ENCODE measurements at places on chromosomes 4 and X. TPM values are rescaled to one million over a fixed set of nuclear protein-coding genes. Genes with fewer than 3 reads are reported as not detected.

Gene RXFP1
- not detected for total RNA-seq

Gene DCAF12L2
- not detected for total RNA-seq

Gene STAP1
- 45.7 TPM for total RNA-seq

Gene SYP
- total RNA-seq: 1.3 TPM

Gene MTTP
- 0.66 TPM for total RNA-seq

Gene GUCY1A1
- not detected for total RNA-seq

Gene DDX3X
- total RNA-seq: 242 TPM

Gene RHOXF2B
- total RNA-seq: not detected

Gene TRMT44
- total RNA-seq: 22.8 TPM

Gene COX7B2
- not detected for total RNA-seq

Gene SHROOM3
- not detected for total RNA-seq

Gene PNCK
- not detected for total RNA-seq

Gene CT45A3
- total RNA-seq: not detected

Gene ADRA2C
- not detected for total RNA-seq

Gene C4orf51
- total RNA-seq: not detected

Gene TRO
- total RNA-seq: 1.2 TPM

Gene LDB2
- not detected for total RNA-seq

Gene MAGEA11
- total RNA-seq: not detected

Gene MSX1
- not detected for total RNA-seq

Gene GRK4
- total RNA-seq: 3.5 TPM

Gene SLC10A4
- total RNA-seq: 0.14 TPM

Gene CHST7
- total RNA-seq: 5.5 TPM

Gene RIPPLY1
- total RNA-seq: not detected

Gene EDA2R
- total RNA-seq: 4.2 TPM

Gene FOXP3
- total RNA-seq: 13.8 TPM

Gene CXCL5
- not detected for total RNA-seq

Gene ARHGEF38
- not detected for total RNA-seq

Gene CT45A5
- 0.23 TPM for total RNA-seq

Gene SPP1
- total RNA-seq: 5.4 TPM

Gene IL1RAPL2
- not detected for total RNA-seq

Gene HSD17B13
- total RNA-seq: 0.25 TPM

Gene CORIN
- total RNA-seq: not detected

Gene SULT1B1
- 4.7 TPM for total RNA-seq

Gene ADH4
- total RNA-seq: not detected

Gene NKX3-2
- total RNA-seq: not detected

All from T-helper 2 cell treated with Interferon-gamma antibody and Interleukin-4, amounts not matched to agents 100 ng/mL and 5 ng/mL, for 36 hours (primary cell).